HCT116 (cell line): ENCODE measurements at places on chromosomes 3 and 15. TPM values are rescaled to one million over a fixed set of nuclear protein-coding genes. Genes with fewer than 3 reads are reported as not detected.

DNA sequence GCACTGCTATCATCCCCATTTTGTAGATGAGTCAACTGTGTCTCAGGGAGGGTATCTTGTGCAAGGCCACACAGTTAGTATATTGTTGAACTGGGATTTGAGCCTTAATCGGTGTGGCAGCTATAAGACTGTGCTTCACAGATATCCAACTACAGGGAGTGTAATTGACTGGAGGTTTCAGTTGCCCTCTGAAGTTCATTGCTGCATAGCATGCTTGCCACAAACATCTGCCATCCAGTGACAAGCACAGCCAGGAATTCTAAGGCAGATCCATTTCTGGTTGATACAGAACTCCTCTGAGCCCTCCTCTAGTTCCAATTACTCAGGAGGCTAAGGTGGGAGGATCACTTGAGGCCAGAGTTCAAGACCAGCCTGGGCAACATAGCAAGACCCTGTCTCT, 16.4 kb downstream of the FSD2 start:
- DNase-seq: no peak

DNA sequence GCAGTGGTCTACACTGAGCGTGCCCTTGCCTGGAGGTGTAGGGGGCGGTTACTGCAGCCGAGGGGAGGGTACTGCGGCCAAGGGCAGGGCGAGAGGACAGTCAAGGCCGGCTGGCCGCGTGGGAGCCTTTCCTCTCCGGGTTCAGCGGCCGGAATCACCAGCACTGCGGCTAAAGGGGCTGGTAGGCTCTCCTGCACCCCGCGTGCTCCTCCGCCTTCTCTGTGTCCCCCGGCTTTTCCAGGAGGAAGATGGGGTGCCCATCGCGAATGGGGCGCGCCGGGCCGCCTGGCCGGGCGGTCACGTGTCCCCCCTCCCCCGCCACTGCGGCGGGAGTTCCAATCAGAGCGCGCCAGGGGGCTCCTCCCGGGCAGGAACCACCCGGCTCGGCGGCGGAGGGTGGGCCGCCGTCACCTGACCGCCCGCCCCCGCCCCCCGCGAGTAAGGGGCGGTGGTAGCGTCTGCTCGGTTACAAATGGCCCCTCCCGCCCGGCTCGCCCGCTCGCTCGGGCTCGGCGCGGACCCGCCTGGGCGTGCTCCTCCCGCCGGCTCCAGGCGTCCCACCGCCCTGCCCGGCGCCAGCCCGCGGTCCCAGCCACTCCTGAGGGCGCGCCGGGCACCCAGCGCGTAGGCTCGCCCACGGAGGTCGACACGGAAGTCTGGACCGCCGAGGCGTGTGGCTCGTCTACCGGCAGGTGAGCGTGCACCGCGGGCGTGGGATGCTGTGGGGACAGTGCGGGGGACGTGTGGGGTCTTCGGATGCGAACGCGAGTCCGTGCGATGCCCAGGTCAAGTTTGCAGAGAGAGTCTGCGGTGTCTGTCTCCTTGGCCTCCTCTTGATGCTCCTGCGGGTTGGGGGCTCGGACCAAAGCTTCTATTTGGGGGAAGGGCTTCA, 242.6 kb upstream of the TOPAZ1 start:
- no peak for DNase-seq

DNA sequence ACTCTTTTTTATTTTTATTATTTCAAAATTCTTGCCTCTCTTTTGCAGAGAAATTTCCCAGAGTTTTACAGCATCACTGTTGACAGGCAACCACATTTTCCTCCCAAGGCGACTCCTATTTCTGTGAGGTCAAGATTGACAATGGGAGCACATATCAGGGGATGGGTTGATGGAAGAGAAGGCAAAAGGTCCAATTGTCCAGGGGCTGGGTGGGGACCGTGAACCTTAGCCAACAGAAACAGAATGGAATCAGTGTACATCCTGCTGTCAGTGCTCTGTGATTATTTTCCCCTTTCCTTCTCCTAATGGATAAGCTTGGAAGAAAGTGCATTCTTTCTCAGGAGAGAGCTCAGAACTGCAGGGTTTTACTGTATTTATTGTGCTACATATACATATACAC, 42.4 kb downstream of the CNTN6 start:
- no peak for DNase-seq

The ZNF639 gene
- total RNA-seq: 47.5 TPM
